ENCODE measurements at places on chromosomes 5 and 9. TPM values are rescaled to one million over a fixed set of nuclear protein-coding genes. Genes with fewer than 3 reads are reported as not detected.

KCNMB1 gene
- total RNA-seq = not detected

DDX4 gene
- not detected for total RNA-seq

IL11RA gene
- 13.8 TPM for total RNA-seq

SLC27A6 gene
- total RNA-seq = 0.17 TPM

GNAQ gene
- total RNA-seq = 16.2 TPM

NDOR1 gene
- 16.8 TPM for total RNA-seq

PKD2L2 gene
- total RNA-seq = not detected
